Activated CD4-positive, alpha-beta memory T cell treated with anti-CD3 and anti-CD28 coated beads, Interleukin-2, amount 10 ng/mL, durations not matched to agents 7 days and 5 days (primary cell): ENCODE measurements at places on chromosomes 6 and 20.

DNA sequence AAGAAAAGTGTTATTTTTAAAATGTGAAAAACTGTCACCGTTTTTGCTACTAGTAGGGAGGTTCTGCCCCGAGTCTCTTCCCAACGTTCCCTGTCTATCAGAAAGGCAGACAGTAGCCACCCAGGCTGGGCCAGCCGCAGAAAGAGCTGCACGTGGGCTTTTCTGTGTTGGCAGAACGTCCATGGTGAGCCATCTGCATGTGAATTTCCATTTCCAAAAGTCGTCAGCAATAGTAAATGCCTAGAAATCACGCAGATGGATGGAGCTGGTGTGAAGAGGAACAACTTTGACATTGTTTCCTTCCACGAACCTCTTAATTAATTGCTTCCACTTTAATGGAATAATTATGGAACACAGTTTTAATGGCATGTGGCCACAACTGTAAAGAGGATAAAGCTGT, 97.5 kb downstream of the FAM120B start:
- no peak overlapping the region for H3K4me3 ChIP-seq
- peaks cover 35% of the 10 kb centered on the region for H3K36me3 ChIP-seq
- no peaks in the 10 kb centered on the region for H3K27me3 ChIP-seq
- no peaks in the 10 kb centered on the region for H3K4me1 ChIP-seq
- no peak for DNase-seq

- peaks cover 3% of the 10 kb centered on the region for H3K4me1 ChIP-seq
- H3K27me3 ChIP-seq, result no peaks in the 10 kb centered on the region
- no peaks in the 10 kb centered on the region for H3K36me3 ChIP-seq
- no peak overlapping the region for H3K4me3 ChIP-seq
Observed at GRCh38 chr6:11804701-11805100, 26.1 kb upstream of the ADTRP start.

- no peak for DNase-seq
- H3K27me3 ChIP-seq, result no peaks in the 10 kb centered on the region
- no peak overlapping the region for H3K27ac ChIP-seq
- no peaks in the 10 kb centered on the region for H3K4me1 ChIP-seq
- no peak overlapping the region for H3K4me3 ChIP-seq
Observed at GRCh38 chr6:2429032-2429431, 183.6 kb upstream of the GMDS start.

DNA sequence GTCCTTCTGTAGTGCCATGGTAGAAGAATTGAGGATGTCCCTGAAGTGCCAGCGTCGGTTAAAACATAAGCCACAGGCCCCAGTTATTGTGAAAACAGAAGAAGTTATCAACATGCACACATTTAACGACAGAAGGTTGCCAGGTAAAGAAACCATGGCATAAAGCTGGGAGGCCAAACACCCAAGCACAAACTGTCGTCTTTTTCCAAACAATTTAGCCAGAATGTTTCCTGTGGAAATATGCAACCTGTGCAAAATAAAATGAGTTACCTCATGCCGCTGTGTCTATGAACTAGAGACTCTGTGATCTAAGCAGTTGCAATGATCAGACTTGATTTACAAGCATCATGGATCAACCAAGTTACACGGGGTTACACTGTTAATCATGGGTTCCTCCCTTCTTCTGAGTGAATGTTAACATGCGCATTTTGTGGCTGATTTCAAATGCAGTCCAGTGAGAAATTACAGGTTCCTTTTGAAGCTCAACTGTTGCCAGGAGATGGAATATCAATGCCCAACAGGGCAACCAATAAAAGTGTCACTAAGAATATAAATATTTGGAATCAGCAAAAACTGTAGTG, 674.9 kb downstream of the GRIK2 start:
- H3K36me3 ChIP-seq, result no peaks in the 10 kb centered on the region
- H3K27ac ChIP-seq, result no peak overlapping the region
- no peak for DNase-seq

GRCh38 chr20:25072226-25072811, 9.6 kb downstream of the VSX1 start:
- no peak overlapping the region for H3K27ac ChIP-seq
- H3K4me1 ChIP-seq, result no peaks in the 10 kb centered on the region
- H3K4me3 ChIP-seq, result no peak overlapping the region
- DNase-seq, result no peak
- H3K36me3 ChIP-seq, result no peaks in the 10 kb centered on the region
- H3K27me3 ChIP-seq, result peaks cover 66% of the 10 kb centered on the region

GRCh38 chr6:84639396-84639795, 125.0 kb downstream of the TBX18 start:
- H3K4me3 ChIP-seq, result no peak overlapping the region
- H3K36me3 ChIP-seq, result no peaks in the 10 kb centered on the region
- H3K4me1 ChIP-seq, result no peaks in the 10 kb centered on the region
- no peak for DNase-seq
